H9 (cell line): ENCODE measurements at places on chromosomes 5 and 9. TPM values are rescaled to one million over a fixed set of nuclear protein-coding genes. Genes with fewer than 3 reads are reported as not detected.

GRCh38 chr5:126998201-126998631, 32.1 kb downstream of the MARCHF3 start:
- no peak for DNase-seq

DNA sequence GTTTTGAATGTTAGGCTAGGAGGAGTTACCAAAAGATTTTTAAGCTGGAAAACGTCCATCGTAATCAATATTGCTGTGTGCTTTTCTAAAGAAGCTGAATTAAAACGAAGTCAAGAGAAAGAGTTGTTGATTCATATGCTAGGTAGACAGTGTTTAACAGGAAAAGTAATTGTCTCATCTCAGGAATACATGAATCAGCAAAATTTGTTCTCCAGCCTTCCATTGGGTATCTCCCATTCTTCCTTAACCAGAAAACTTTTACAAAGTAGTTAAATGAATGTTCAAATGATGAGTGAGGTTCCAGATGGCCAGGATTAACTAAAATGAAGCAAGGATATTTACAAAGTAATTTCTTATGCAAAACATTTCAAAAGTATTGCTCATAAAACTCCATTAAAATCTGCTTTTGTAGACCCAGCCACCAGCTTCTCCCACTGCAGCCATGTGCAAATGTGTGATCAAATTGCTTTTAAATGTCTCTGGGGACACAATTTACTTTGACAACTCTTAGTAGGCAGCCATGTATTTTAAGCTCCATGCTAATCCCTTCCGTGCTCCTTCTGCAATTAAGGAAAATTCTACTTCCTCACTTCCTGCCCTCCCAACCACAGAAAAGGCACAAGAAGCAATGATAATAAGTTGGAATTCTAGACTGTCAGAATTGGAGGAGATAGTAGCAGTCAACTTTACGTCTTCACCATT, 121.2 kb downstream of the HTR4 start:
- DNase-seq: no peak

DNA sequence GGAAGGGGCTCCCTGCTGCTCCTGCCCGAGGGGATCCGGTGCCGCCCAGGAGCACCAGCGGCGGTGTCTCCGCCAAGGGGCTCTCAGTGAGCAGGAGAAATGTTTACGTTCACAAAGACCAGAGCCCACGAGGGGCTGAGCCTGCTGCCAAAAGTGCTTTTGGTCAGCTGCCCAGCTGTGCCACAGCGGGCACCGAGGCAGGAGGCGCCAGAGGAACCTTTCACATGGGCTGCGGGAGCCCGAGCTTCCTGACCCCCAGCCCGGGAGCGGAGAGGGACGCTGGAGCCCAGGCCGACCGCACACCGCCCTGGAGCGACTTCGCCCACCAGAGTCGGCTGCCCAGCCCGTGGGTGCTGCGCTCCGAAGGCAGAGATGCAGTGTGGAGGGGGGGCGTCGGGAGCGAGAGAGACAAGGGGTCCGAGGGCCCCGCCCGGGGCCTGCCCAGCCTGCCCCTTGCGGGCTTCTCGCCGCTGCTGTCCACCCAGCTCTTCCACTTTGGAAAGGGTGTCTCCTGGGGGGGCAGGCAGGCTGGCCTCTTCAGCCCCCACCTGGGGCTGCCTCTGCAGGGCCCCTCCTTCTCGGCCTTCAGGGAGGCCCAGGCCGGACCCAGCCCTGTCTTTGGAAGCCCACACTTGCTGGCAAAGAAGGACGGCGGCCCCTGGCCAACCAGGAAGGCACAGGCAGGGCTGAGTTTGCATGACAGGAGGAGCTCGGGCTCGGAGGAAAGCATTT, 7.9 kb downstream of the PPP1R26 start:
- DNase-seq: no peak

GRCh38 chr5:132059696-132060500, 557 bp upstream of the IL3 start:
- DNase-seq: peak; percentile 25

DNA sequence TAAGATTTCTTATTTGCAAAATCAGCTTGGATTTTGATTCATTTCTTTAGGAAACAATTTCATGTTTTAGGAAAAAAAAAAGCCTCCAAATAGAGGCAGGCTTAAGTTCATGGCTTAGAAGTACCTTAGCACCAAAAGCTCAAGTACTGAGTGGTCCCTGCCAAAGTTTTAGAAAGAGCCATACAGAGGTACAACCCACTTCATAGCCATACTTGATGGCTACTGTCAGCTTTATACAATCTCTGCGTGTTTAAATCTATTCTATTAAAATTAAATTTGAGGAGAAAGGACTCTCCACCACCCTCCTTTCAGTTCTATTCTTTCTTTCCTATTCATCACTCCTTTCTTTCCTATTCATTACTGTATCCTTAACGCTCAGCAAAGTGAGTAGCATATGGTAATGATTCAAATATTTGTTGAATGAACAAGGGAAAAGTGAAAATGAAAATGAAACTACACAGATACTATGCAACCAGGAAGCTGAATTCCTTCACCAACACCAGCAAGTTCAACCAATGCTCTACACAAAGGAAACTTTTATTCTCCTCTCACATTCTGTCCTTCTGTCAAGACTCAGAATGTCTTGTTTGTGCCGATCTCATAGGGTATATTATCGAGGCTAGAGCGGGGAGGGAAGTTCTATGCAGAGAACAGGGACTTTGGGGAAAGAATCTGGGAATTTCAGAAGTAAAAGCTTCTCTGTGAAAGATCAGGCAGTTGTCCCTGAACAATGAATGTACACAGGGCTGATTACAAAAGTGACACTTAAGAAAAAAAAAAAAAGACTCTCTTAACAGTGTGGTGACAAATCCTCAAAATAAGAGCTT, 138.6 kb upstream of the SPEF2 start:
- DNase-seq: no peak

DNA sequence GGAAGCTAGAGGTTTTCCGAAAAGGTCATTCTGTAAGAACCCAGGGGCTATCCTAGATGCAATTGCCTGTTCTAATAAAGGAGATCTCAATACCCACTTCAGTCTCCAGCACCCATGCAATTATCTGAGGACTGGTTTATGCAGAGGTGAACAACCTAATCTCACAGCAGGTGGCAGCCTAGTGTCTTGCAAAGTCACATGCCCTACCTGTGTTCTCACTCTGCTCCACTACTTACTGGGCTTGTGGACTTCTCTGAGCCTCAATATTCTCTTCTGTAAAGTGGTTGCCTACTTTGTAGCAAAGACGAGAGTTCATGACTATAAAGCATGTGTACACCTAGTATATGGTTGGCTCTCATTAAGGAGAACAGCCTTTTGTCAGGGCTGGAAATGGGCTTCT, 21.0 kb upstream of the ALDH1B1 start:
- no peak for DNase-seq

GRCh38 chr5:153516504-153517240, 26.2 kb downstream of the GRIA1 start:
- DNase-seq: peak; percentile 55

- DNase-seq: no peak
These were observed 72.5 kb upstream of the RXRA start for GRCh38 chr9:134253606-134254205.

- DNase-seq: no peak
These were observed 20.1 kb downstream of the PDE6A start for GRCh38 chr5:149924486-149924885.

GRCh38 chr5:22088517-22088916, 764.6 kb downstream of the CDH12 start:
- DNase-seq: no peak

The PRDM9 gene
- not detected in 2 replicates for total RNA-seq

The SAPCD2 gene
- total RNA-seq: 29.8 and 30.0 TPM in 2 replicates
